ENCODE measurements at places on chromosomes 2 and 18.

- no peak for DNase-seq
Observed at GRCh38 chr2:144230033-144230432, 289.9 kb downstream of the ZEB2 start.

GRCh38 chr2:168884975-168885374 is 5.3 kb downstream of the SPC25 start:
- no peak for DNase-seq

- DNase-seq = no peak
Observed at GRCh38 chr2:10126632-10127026, 4.1 kb downstream of the RRM2 start.

DNA sequence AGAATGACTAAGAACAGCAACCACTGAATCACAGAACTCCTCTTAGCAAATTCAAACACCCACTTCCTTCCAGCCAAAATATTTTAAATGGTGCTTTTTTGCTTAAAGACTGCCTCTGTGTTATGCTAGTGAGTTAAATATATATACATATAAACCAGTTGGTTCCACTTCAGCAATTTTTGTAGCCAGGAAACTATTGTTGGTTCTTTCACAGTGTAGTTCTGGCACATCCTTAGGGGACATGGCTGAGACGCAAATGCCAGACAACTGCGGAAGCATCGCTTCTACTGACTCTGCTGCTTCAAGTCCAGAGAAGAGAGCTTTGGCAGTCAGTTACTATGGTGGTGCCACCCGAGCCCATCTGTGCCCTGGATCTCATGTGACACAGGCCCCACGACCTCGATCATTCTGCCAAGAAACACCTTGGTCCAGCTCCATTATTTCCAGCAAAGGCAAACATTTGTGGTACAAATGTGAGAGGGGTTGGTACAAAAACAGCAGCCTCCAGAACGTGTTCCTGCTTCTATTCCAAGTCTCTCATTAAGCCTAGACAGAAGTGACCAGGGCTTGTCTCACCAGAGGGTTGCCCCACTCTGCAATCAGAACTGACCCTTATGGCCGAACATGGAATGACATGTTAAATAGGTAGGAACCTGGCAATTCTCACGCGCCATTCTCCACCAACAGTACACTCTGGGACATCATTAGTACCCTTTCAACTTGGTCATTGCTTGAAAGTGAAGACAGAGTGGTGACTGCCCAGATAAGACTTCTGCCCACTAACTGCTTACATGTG is 117.8 kb upstream of the NRP2 start:
- no peak for DNase-seq

- DNase-seq = no peak
Observed at GRCh38 chr2:7052404-7052803, 135.2 kb downstream of the RNF144A start.

- no peak for DNase-seq
Observed at GRCh38 chr2:77325395-77325794, 196.8 kb downstream of the LRRTM4 start.

DNA sequence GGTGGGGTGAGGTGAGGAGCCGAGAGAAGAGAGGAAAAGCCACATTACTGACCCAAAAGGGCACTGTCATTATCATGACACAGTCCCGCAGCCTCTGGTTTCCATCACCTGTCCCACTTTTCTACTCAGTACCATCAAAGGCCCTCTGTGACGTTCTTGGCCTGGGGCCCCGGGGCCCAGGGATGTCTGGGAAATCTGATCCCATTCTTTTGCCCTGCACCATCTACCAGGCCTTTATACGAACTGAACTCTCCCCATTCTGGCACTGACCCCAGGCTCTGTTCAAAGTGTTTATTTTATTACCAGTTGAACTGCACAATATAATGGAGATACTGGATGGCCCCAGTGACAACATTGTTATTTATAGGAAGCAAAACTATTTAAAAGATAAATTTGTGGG is 89.1 kb downstream of the COL6A3 start:
- DNase-seq = no peak

- DNase-seq = no peak
Observed at GRCh38 chr2:241064802-241065354, 37.2 kb downstream of the MTERF4 start.

DNA sequence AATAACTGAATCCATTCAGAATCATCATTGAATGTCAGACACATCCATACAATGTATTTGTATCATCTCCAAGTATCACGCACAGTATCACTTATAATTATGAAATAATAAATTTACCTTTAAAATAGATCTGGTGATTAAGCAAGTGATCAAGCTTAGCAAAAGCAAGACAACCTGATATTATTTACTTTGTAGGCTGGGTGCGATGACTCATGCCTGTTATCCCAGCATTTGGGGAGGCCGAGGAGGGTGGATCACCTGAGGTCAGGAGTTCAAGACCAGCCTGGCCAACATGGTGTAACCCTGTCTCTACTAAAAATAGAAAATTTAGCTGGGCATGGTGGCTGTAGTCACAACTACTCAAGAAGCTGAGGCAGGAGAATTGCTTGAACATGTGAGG is 421.0 kb upstream of the NETO1 start:
- DNase-seq = no peak

- DNase-seq = no peak
Observed at GRCh38 chr18:47912794-47913585, 17.5 kb downstream of the SMAD2 start.

DNA sequence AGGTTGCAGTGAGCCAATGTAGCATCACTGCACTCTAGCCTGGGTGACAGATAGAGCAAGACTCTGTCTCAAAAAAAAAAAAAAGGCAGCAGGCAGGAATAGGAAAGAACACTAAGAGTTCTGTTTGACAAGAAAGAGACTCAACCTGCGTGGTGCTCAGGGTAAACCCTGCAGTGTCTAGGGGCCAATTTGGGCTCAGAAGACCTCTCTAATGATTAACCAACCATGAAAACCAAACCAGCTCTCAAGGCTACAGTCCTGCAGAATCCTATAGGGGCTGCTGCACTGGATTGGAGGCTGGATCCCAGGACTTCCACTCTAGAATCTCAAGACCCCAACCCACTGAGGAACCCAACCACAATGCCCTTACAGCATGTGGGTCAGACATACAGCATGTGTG is 2.4 kb downstream of the TRABD2A start:
- no peak for DNase-seq

GRCh38 chr2:164453656-164454305 is 167.5 kb downstream of the GRB14 start:
- no peak for DNase-seq

- no peak for DNase-seq
Observed at GRCh38 chr2:171227066-171227782, 66.5 kb upstream of the TLK1 start.

Measured in stimulated activated CD8-positive, alpha-beta memory T cell treated with anti-CD3 and anti-CD28 coated beads, Interleukin-4, amount 100 ng/mL, for 1 hour (primary cell).